ENCODE measurements at places on chromosomes 3 and 15.

DNA sequence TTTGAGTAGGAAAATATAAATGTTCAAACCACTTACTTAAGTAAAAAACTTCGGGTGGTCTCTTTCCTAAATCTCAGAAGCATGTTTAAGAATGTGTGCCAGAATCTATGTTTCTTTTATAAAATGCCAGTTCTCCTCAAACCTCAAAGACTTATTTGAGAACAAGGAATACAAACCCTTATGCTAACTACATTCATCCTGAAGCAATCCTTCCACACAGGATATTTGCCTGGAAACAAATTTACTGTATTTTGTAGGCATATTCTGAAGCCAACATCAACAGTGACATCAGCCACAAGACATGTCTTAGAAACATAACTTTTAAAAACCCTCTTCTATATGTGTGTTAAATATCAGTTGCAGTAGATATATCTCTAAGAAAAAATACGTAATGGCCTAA lies 1077.0 kb downstream of the ROBO1 start:
- no peak for DNase-seq

- no peak for DNase-seq
Measured at GRCh38 chr15:90552929-90553211, 23.1 kb downstream of the CRTC3 start.

DNA sequence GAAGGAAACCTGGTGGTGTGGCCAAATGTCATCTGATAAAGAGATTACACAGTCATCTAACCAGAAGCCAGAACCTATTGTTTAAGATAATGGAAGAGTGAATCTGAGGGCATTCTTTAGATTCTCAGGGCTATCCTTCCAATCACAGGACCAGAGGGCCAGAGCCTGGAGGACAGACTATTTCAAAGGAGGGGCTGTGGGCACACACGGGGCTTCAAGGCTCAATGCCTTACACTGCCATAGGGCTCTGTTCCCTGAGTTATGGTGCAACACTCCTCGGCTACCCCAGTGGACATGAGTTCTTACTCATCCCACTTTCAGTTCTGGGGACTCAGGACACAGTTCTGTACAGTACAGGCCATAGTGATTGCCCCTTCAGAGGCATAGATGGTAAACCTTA lies 343.9 kb upstream of the ALCAM start:
- no peak for DNase-seq

DNA sequence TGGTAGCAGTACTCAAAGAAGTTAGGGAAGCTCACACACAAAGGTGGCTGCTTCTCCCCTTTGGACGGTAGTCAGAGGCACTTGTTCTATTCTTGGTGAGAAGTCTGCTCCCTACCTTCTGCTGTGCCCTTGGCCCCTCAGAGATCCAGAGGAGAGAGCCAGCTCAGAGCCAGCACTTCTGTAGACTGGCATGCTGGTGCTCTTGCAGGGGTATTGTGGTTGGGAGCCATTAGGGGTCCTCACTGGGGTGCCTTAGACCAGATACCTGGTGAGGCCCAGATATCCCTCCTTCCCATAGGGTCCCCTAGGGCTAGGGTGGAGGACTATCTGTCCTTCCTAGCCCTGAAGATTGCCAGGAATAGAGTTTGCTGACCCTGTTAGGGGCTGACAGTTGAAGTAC lies 140.6 kb downstream of the EEFSEC start:
- no peak for DNase-seq

DNA sequence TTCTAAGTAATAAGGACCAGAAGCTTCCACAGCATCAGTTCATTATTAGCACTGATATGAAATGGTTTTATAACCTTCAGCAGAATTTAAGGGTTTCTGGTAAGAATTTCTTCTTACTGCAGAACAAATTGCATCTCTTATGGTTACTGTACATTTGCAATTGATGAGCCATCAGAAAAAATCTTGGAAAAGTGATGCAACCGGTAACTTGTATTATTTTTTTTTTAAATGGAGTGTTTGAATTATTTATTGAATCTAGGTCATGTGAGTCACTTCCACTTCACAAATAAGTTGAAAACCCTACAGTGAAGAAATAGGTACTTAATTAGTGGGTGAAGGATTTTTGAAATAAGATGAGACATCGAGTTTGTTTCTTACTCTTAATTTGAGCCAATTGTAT lies 786.0 kb downstream of the TUSC7 start:
- DNase-seq = no peak

- DNase-seq = no peak
Measured at GRCh38 chr3:55935241-55935640, 448.1 kb upstream of the WNT5A start.

DNA sequence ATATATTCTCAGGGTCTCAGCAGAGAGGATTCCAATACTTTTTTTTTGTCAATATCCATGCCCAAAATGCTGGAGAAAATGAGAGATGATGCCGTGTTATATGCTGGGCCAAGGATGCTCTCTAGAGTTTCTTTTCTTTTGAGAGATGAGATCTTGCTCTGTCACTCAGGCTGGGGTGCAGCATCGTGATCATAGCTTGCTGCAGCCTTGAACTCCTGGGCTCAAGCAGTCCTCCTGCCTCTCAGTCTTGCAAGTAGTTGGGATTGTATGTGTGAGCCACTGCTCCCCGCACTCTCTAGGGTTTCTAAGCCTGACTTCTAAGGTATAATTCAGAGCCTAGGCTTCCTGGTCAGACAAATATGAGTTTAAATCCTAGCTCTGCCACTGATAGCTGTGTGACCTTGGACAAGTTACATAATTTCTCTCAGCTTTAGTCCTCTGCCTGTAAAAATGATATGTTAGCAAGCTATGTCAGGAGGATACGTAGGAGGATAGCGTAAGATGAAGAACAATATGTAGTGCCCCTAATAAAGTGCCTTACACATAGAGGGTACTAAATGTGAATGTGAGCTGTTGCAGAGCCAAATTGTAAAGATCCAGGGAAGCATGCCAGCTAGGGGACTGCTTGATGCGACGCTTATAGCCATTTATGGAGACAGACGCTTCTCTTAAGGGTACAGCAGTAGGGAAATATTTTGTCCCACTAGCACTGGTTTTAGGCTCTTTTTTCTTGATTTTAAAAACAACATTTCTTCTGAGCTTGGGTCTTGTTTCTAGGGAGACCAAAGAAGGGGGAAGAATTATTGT lies 7.4 kb downstream of the STARD9 start:
- no peak for DNase-seq

- peak; percentile 3 for DNase-seq
Measured at GRCh38 chr3:57434041-57434440, 110.1 kb downstream of the DNAH12 start.

DNA sequence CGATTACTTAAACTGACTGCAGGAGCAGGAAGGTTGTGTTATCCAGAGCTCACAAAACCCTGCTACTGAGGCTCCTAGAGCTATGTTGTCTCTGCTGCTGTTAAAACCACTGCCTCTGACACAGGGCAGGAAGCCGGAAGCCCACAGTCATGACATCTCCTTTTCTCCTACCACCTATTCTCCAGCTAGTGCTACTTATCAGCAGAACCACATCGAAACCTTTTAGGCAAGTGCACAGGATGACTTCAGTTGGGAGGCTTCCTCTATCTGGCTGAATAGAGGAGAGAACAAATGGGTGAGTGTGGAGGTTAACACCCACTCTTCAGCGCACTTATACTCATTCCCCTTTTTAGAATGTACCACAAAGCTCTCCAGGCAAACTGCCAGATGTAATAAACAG lies 638.0 kb downstream of the OTOL1 start:
- no peak for DNase-seq
